Activated naive CD4-positive, alpha-beta T cell (primary cell): ENCODE measurements at places on chromosomes 2 and 18.

DNA sequence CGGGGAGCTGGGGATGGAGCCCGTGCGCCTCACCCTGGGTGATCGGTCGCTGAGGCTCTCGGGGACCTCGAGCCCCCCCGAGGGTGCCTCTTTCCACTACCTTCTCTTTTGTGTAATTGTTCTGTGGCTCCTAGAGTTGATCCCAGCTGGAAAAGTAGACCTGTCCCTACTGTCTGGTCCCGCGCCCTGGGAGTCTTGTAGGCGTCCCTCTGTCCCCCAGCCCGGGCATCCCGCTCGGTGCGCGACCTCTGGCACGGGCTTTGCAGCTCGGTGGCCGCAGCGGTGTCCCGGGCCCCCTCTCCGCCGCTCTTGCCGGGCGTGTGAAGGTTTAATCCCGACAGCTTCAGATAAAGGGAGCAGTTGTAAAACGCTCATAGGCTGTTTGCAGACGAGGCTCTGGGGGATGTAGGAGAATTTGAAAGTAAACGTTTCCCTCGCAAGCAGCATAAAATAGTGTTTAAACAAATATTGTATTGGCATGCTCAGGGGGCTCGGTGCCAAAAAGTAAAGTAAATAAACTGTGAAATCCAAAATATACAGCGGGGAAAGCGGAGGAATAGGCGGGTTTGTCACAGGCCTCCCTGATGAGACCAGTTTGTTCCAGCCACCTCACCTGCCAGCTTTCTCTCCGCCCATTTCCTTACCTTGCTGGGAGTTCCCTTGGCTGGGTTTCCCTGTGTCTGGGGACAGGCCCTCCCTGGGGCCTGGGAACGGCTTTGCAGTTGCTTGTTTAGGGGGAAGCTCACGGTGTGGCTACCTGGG, 1.9 kb downstream of the GLI2 start:
- DNase-seq = no peak

DNA sequence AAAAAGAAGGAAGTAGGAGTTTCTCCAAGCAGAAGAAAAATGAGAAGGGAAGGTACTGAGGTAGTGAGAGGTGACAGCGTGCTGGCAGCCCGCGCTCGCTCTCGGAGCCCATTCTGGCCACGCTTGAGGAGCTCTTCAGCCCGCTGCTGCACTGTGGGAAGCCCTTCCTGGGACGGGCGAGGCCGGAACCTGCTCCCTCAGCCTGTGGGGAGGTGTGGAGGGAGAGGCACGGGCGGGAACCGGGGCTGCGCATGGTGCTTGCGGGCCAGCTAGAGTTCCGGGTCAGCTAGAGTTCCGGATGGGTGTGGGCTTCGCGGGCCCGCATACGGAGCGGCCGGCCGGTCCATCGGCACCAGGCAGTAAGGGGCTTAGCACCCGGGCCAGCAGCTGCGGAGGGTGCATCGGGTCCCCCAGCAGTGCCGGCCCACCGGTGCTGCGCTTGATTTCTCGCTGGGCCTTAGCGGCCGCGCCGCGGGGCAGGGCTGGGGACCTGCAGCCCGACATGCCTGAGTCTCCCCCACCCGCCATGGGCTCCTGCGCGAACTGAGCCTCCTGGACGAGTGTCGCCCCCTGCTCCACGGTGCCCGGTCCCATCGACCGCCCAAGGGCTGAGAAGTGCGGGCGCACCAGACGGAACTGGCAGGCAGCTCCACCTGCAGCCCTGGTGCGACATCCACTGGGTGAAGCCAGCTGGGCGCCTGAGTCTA, 11.1 kb upstream of the CYS1 start:
- DNase-seq = no peak

GRCh38 chr18:78586586-78586985, 393.0 kb upstream of the SALL3 start:
- no peak for DNase-seq

- no peak for DNase-seq
Measured at GRCh38 chr2:154713675-154714074, 15.2 kb downstream of the KCNJ3 start.
